Stimulated activated CD8-positive, alpha-beta memory T cell treated with anti-CD3 and anti-CD28 coated beads, Interleukin-12 subunit alpha, Interleukin-12 subunit beta, amount 100 ng/mL, for 1 hour (primary cell): ENCODE measurements at places on chromosomes 13 and 19.

GRCh38 chr13:106473154-106473553, 62.3 kb downstream of the EFNB2 start:
- DNase-seq: no peak

DNA sequence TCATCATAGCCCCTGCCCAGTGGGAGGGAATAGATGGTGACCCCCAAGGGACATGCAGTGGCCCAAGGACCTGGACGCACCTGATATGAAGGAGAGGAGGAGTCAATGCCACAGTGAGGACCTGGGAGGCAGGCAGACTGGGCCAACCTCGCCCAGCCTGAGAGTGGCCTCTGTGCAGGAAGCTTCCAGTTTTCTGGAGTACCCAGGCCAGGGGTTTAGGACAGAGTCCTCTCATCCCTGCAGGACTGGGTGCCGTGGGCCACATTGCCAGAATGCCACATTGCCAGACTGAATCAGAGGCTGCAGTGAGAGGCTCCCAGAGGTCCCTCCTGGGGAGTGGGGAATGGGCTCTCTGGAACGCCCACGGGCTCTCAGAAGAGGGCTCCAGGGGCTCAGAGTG, 82.9 kb upstream of the VSTM2B start:
- DNase-seq: no peak

GRCh38 chr13:86377451-86377850, 578.2 kb upstream of the SLITRK6 start:
- no peak for DNase-seq

GRCh38 chr13:65613004-65613403, 1617.1 kb downstream of the PCDH9 start:
- DNase-seq: no peak

DNA sequence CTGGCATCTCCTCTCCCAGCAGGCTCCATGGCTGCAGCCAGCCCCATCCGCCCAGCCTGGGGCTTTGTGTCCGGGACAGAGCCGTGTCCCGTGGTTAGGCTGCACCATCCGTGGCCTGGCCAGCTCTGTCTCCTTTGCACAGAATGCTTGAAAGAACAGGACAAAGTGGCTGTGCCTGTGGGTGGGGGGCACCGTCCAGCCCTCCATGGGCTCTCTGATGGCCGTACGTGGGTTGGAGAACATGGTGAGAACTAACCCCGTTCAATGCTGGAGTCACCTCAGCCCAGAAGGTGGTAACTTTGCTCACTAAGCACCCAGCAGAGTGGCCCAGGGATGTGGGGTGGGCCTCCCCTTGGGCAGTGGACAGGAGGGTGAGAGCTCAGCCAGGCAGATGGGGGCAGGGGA, 2.8 kb downstream of the RPS15 start:
- DNase-seq: no peak

- no peak for DNase-seq
Measured at GRCh38 chr13:77874406-77874805, 44.2 kb downstream of the EDNRB start.

DNA sequence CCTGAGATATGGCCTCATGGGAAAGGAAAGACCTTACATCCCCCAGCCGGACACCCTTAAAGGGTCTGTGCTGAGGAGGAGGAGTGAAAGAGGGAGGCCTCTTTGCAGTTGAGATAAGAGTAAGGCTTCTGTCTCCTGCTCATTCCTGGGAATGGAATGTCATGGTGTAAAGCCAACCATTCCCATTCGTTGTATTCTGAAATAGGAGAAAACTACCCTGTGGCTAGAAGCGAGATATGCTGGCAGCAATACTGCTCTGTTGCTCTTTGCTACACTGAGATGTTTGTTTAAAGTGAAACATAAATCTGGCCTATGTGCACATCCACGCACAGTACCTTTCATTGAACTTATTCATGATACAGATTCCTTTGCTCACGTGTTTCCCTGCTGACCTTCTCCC, 783 bp upstream of the ZNF587B start:
- DNase-seq: no peak

- no peak for DNase-seq
Measured at GRCh38 chr19:38293281-38293680, 10.8 kb upstream of the C19orf33 start.

GRCh38 chr13:97120346-97120745, 101.8 kb upstream of the MBNL2 start:
- no peak for DNase-seq

DNA sequence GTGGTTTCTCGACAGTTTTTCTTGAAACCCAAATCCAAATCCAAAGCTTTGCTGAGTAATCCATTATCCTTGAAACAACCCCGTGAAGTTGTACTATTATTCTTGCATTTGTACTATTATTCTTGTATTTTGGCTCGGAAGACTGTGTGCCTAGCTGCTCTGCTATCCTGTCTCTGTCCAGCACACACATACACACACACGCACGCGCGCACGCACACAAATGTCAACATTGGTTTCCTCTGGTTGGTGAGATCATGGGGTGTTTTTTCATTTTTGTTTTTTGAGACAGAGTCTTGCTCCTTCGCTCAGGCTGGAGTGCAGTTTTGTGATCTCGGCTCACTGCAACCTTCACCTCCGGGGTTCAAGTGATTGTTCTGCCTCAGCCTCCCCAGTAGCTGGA, 14.9 kb upstream of the KLK4 start:
- DNase-seq: no peak
